MM.1S (cell line): ENCODE measurements at places on chromosomes 6 and 20.

DNA sequence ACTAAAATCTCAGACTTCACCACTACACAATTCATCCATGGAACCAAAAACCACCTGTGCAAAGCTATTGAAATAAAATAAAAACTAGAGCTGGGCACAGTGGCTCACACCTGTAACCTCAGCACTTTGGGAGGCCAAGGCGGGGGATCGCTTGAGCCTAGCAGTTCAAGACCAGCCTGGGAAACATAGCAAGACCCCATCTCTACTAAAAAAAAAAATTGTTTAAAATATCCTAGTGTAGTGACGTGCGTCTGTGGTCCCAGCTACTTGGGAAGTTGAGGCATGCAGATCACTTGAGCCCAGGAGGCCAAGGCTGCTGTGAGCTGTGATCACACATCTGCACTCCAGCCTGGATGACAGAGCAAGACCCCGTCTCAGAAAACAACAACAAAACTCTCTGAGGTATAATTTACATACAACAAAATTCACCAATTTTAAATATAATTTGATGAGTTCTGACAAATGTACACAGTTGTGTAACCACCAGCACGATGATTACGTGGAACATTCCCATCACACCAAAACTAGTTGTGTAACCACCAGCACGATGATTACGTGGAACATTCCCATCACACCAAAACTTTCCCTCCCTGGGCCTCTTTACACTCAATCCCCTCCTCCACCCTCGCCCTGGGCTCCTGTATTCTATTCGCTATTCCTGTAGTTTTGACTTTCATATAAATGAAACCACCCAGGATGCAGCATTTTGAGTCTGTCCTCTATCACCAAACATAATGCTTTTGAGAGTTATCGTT lies 107.5 kb downstream of the TAF4 start:
- no peak for DNase-seq

DNA sequence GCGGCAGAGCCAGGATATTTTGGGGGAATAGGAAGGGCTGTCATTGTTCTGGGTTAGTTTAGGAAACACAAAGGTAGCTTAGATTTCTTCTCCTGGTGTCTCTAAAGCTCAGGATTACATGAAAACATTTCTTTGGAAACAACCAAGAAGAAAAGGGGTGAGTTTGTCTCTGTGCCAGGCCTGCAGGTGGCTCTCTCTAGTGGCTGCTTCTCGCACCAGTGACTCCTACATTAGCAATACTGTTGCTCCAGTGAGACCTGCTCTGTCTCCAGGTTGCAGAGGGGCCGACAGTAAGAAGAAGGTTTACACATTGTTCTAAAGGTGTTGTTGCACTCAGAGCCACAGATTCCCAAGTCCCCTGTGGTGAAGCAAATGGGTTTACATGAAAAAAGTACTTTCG lies 104.6 kb upstream of the GLP1R start:
- DNase-seq: no peak

DNA sequence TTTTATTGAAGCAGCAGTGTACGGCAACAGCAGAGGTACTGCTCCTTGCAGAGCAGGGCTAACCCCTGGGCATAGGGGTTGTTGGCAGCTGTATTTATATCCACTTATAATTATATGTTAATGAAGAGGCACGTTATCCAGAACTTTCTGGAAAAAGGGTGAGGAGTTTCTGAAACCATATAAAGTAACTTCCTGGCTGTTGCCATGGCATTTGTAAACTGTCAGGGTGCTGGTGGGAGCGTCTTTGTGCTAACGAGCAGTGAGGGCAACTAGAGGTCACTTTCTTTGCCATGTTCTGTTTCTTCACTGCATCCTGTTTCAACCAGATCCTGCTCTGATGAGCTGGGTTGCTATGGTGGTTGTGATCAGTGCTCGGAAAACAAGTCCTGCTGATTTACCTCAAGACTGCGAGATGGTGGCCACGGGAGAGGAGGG lies 11.1 kb upstream of the ARFGEF2 start:
- DNase-seq: no peak

DNA sequence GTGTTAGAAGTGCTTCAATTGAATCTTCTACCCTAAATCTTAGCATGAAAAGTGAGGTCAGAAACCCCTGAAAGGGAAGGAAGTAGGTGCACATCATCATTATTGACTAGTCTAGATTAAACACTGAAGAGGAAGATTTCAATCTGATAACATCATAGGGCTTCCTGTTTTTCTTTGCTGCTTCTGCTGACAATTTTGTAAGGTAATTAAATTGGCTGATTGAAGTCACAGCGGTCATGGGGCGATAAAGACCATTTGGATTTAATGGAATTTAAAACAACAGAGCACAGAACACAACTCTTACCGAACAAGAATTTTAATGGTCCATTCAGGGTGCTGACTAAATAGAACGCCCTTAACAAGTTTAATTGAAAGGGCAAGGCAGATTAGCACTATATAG lies 11.3 kb downstream of the GRIK2 start:
- DNase-seq: no peak

GRCh38 chr20:10610251-10610650 lies 63.5 kb downstream of the JAG1 start:
- DNase-seq: no peak

- peak; percentile 39 for DNase-seq
Observed at GRCh38 chr20:53621482-53622246, 28.0 kb upstream of the ZNF217 start.

GRCh38 chr6:156347656-156348055 lies 429.5 kb upstream of the ARID1B start:
- DNase-seq: no peak

- peak; percentile 70 for DNase-seq
Observed at GRCh38 chr6:106334646-106335448, 9.3 kb upstream of the ATG5 start.

- DNase-seq: peak; percentile 86
Observed at GRCh38 chr6:37207903-37208456, 38.0 kb downstream of the PIM1 start.

- DNase-seq: no peak
Observed at GRCh38 chr6:25473447-25473846, 178.6 kb upstream of the SCGN start.

- DNase-seq: peak; percentile 71
Observed at GRCh38 chr6:24126586-24127192, 674 bp downstream of the NRSN1 start.

DNA sequence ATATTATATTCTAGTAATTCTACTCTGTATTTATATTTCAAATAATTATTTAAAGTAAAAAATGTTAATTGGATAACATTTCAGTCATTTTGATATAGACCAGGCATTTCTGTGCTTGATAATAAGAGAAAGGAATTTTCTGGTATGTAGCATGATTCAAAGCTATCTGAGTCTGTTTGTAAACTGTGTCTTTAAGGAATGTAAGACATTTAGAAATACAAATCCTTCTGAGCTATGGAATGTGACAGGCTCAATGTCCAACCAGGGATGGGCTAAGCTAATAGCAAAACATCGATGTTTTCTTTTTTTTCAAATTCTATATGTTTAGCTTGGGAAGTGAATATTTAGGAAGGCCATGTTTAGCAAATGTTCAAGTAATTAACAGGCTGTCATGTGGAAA lies 41.5 kb upstream of the FAM83B start:
- DNase-seq: no peak

DNA sequence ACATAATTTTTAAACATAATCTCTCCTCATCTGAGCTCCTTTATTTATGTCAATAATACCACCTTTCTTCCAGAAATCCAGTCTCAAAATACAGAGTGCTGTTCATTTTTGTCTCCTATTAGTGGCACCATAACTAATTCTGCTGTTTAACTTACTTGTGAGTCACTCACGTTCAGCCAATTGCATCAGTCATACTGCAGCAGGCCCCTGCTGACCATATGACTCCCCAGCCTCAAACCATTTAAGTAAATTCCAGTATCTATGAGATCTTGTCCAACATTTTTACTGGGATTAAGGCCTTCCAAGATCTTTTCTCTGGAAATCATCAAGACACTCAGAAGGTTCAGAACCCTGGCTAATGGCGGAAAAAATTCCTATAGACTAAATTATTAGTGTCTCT lies 982.2 kb upstream of the MAP3K7 start:
- no peak for DNase-seq

- no peak for DNase-seq
Observed at GRCh38 chr6:109117346-109118035, 22.2 kb downstream of the CEP57L1 start.

- no peak for DNase-seq
Observed at GRCh38 chr6:14194483-14194882, 76.9 kb downstream of the CD83 start.

DNA sequence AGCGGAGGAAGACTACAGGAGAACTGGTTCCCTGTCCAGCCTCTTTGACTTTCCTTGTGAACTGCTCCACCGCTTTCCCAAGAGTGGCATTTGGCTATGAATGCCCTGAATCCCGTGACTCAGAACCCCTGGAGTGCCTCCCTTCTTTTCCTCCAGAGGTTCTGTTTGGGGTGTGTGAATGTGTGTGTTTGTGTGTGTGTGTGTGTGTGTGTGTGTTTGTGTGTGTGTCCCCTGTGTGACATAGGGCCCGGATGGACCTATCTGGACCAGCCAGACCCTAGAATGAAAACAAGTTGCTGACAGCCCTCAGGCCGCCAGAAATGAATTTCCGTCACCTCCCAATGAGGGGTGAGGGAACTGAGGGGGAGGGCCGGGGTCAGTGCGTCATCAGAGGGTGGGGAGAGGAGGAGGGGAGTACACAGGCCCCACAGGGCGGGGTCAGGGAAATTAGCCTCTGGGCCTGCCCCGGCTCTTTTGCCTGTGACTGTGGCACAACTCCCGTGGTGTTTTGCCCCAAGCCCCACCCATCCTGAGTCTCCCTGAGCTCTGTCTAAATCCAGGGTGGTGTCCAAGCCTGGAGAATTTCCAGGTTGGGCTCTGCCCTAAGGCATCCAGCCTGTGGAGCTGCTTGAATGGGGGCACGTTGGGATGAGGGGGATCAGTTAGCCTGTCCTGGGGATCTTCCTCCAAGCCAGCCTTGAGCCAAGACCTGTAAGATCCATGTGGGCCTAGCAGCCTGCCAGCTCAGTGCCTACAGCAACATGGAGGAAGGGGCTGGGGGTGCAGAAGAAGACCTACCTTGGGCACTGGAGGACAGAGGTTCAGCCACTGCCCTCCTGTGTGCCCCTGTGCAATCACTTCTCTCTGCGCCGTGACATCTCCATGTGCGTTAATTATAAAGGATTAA lies 15.2 kb upstream of the MRPS18A start:
- DNase-seq: no peak

DNA sequence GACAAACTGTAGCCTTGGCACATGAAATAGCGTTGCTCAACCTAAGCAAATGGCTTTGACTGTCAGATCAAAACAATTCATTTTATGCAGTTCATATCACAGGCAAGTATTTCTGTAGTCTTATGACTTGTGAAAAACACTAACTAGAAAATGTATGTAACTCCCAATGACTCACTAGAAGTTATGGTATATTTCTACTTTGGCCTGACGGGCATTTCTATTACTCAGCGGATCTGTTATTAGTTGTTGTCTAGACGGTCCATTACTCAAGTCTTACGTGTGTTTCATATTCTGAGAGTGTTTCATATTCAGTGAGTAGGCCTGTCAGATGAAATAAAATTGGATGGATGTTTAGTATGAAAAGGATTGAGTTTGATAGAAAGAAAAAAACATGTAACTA lies 880.9 kb downstream of the PRIM2 start:
- no peak for DNase-seq

DNA sequence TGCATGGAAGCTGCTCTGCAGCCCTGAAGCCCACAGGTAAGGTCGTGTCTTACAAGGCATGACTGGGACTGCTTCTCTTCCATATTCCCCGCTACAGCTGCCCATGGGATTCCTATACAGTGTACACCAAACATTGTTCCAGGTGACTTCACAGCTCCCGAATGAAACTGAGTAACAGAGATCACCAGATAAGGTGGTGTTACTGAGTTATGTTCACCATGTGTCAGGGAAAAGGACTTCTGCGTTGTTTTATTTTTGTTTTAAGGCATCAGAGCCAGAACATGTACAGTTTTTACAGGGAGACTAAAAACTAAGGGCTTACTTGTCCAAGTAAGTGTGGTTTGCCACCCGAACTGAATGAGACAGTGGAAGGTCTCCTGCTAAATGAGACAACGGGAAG lies 138.3 kb downstream of the CD83 start:
- DNase-seq: no peak

DNA sequence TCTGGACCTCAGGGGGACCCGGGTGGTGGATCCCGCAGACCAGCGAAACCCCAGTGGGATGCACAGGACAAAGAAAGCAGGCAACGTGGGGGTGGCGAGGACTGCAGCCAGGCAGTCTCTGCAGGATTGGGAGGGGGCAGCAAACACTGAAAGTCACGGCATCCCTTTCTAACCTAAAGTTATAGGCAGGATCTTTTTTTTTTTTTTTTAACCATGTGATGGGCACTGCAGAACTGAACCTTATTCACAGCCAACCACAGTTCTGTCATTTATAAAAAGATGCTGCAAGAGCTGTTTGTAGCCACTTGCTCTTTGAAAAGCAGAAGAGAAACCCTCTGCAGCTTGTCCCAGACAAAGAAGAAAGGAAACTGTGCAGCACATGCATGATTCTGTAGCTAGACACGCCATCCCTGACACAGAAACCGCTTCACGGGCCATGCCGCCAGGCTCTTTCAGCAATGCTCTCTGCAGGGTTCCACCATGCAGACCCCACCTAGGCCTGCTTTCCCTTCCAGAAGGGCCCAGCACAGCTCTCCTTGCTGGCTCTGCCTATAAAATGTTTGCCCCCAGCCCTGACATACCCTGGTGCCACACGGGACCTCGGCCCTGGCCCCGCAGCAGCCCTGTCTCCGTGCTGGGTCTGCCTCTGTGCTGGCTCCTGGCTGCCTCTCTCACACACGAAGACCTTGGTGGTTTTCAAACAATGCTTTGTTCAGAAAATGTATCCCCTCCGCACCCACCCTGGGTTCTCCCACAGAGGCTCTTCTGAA lies 70.8 kb downstream of the PYGB start:
- peak; percentile 65 for DNase-seq

GRCh38 chr20:19827818-19828217 lies 69.8 kb downstream of the RIN2 start:
- DNase-seq: peak; percentile 33

- no peak for DNase-seq
Observed at GRCh38 chr6:126266664-126267063, 73.3 kb upstream of the CENPW start.

DNA sequence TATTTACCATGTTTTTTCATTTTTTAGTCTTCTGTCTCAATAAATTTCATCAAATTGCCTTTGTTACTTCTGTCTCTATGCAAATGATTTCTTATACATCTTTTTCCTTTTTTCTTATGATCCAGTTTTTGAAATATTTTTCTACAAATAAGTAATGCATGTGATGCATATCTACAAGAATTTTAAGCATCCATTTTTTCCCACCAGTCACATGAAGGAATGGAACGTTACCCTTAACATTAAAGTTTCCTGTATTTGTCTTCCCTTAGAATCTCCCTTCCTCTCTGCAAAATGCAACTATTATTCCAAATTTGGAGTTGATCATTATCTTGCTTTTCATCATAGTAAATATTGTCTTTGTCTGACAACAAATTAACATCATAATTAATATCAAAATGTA lies 35.5 kb downstream of the PSMB9 start:
- DNase-seq: no peak

DNA sequence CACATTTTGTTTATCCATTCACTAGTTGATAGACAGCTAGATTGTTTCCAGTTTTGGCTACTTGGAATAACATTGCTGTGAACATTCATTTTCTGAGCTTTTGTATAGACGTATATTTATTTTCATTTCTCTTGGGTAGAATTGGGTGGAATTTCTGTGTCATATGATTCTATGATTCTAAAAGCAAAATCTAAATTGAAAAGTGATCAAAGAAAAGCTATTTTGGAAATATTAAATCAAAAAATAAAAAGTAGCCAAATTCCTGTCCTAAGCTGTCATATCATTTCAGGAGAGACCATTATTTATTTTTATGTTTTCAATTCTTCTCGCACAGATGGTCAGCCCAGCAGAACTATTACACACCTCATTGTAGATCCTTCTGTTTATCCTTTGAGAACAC lies 229.2 kb downstream of the COL12A1 start:
- DNase-seq: no peak
